GM12864 (cell line): ENCODE measurements at places on chromosomes 12 and 14.

GRCh38 chr12:12396694-12397093 is 39.8 kb downstream of the BORCS5 start:
- no peak for DNase-seq

DNA sequence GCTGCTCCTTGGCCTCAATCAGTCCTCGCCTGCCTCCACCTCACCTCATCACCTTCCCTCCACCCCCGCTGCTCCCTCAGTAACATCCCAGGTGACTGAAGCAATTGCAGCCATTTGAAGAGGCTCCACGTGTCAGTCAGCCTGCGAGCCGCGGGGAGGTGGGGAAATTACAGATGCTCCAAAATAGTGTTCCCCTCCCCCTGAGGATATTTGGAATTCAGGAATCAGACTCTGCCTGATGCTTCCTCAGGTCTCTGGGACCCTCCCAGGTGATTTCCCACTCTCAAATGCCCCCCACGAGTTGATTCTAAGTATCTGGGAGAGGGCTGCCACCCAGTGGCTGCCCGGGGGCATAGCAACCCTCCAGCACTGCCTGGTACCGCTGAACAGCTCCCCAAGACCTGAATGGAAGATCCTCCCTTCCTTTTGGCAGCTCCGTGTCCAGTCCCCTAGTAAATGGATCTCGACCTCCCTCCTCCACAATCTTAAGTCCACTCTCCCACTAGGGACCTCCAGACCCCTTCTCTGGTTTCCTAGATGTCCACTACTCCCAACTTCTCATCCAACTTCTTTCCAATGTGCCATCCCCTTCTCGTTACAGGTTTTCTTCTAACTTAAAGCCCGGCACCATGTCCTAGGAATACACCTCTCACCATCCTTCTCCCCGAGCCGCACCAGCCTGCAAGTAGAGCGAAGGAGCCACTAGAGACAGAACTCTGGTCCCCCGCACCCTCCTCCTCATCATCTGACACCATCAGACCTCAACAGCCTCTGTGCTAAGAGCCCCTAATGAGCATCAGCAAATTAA is 1.4 kb upstream of the ASIC1 start:
- DNase-seq: no peak

DNA sequence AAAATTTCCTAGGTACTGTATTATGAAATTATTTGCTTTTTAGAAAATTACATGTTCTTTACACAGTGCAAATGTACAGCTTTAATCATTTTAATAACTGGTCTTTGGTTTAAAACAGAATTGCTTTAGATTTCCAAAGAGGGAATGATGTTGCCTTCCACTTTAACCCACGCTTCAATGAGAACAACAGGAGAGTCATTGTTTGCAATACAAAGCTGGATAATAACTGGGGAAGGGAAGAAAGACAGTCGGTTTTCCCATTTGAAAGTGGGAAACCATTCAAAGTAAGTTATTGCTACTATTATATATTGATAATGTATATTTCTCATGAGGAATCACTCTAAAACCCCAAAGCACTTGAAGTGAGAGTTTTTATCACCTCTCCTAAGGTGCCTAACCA is 13.4 kb downstream of the LGALS3 start:
- no peak for DNase-seq

DNA sequence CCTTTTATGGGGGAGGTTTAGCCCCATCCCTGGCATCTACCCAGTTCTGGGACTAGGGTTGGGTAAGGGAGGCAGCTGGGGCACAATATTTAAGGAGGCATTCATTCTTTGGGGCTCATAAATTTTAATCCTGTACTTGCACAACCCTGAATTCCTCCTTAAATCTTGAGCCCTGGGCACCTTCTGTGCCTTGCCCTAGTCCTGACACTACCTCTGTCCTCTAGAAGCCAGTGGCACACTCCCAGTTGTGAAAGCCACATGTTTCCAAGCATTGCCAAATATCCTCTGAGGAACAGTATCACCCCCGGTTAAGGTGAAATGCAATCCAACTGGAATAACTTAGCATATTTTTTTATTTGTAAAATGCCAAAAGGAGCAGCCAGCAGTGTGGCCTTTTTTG is 36.6 kb downstream of the SLC16A7 start:
- DNase-seq: no peak

GRCh38 chr12:116434155-116435011 is 124.8 kb upstream of the MAP1LC3B2 start:
- DNase-seq: no peak
